Activated T-helper 9 cell treated with anti-CD3 and anti-CD28 coated beads, Interleukin-2, amount 50 U/mL, for 16 hours (primary cell): ENCODE measurements at places on chromosomes 2 and 18.

DNA sequence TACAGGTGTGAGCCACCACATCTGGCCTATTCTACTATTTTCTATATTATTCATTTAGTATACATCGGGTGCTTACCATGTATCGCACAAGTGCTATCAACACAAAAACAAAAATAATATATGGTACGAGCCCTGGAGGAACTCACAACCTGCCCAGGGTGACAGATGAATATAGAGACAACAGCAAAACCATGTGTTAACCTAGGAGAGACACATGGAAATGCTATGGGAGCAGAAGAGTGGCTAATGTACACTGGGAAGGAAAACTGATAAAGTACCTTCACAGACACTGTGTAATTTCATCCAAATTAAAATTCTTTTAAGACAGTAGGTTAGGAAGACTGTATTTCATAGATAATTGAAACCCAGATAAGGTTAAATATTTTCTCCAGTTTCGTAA lies 3.9 kb downstream of the SF3B6 start:
- DNase-seq, result no peak

DNA sequence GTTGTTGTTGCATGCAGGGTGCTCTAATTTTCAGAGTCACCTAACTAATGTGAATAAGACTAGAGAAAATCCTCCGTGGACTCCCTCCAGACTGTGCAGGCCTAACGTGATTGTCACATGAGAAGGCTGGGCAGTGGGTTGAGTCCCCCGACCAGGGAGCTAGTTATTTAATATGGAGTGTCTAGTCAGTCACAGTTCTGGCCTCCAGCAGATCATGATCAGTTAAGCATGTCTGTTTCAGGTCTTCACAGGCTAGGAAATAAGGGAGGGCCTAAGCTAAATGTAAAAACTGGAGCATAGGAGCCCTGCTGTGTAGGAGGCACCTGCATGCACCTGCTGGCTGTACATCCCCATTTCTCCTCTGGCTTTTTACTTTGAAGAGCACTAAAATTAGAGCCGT lies 86.8 kb downstream of the PRPF40A start:
- no peak for DNase-seq

DNA sequence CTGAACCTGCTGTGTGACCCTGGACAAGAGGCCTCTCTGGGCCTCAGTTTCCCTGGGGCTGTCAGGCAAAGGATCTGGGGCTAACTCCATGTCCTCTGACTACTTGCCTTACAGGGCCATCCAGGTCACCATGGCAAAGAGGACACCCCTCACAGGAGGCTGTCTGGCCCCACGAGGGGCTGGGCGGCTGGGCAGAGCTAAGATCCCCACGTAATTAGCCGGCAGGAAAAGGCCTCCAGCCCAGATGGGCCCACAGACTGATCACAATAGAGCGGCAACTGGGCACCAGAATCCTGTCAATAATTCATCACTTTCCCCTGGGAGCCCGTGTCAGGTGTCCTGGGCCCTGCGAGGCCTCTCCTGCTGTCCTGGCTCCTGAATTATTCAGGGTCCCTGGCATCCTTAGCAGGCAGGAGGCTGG lies 44.8 kb upstream of the OTOF start:
- DNase-seq, result no peak

GRCh38 chr2:85179541-85179940 lies 46.3 kb downstream of the TCF7L1 start:
- DNase-seq, result no peak

DNA sequence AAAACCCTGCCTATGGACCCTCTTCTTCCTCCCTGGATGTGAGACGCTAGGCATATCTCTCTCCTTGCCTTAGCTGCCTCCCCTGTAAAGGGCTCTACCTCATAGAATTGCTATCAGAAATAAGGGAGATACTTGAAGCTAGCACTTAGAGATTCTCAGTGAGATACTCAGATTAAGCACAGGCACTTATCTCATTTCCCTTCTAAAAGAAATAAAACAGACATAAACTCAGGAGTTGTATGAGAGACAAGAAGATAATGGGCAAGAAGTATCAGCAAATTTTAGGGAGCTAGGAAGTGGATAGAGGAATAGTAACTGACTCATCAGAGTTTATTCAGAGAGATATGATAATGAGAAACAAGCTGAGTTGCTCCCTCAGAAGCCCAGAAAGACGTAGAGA lies 131.0 kb downstream of the SP3 start:
- DNase-seq, result no peak

DNA sequence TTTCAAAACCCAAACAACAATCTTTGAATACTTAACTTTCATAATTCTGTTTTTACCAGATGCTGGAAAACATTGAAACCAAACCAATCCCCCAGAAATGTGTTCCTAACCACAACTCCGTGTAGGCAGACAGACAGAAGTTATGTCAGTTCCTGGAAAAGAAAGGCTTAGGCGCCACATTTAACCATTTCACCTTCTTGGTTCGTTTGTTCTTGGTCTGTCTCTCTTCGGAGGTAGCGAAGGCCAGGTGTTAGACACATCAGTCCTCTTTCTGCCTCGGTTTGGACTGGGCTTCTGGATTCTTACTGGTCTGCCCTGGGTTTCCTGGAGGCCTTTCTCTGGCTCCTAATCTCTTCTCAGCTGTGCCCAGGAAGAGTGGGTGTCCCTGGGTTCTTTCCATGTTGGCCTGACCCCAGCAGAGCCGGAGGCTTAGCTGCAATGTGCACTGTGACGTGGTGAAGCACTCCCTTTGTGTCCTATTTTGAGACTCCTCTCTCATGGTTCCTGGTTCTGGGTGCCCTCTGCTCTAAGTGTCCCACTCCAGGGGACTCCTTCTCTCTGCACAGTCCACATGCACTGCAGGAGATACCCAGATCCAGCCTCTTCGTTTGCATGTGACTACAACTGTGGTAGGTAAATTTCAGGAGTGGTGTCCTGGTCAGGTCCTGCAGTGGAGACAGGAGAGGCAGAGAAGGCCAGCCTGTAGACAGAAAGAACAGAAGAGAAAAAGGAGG lies 23.1 kb upstream of the RAB31 start:
- no peak for DNase-seq

DNA sequence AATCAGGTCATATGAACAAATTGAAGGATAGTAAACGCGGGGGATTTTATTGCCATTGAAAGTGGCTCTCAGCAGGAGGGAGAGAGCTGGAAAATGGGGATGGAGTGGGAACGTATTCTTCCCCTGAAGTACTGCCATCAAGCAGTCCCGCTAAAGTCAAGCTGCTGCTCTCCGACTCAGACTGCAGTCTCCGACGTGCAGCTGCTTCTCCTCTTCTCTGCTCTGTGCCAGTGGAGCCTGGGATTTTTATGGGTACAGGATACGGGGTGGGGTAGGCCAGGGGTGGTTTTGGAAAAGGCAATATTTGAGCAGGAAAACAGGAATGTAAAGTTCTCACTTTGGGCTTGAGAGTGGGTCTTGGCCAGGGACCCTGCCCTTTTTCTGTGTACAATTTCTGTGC lies 33.0 kb downstream of the KCTD18 start:
- DNase-seq, result no peak

DNA sequence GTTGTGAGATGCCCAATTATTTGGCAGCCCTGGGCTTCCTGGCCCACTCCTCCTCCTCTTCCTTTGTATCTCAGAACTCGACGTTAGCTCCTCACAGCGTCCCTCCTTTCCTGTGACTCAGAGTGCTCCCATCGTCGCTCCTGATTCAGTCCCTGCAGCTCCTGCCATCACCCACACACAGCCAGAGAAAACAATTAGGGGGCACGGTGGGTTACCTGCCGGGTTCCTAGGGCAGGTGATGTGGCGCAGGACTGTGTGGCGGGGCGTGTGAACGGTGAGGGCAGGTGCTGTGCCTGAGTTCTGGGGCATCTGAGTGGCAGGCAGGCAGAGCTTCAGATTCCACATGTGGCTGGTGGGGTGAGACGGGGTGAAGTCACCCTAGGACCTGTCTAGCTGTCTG lies 42.6 kb downstream of the GLI2 start:
- DNase-seq, result no peak

GRCh38 chr2:235293061-235293460 lies 200.8 kb upstream of the AGAP1 start:
- no peak for DNase-seq

DNA sequence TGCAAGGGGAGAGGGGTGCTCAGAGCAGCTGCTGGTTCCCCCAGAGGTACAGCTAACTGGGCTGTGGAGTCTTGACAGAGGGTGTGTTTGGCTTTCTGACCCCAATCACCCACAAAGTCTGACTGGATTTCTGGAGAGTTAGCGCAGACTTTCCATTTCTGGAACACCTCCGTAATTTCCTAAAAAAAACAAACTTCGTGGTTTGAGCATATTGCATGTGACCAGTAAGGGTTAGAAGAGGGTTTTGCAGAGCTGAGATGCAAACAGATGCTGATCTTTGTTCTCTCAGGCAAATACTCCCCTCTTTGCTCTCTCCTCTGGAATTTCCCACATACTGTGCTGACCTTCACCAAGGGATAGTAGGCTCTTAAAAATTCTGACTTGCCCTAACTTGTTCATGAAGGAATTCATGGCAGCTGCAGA lies 44.5 kb upstream of the TMEM247 start:
- DNase-seq, result no peak

- no peak for DNase-seq
Measured at GRCh38 chr2:40584432-40584831, 132.5 kb upstream of the SLC8A1 start.

DNA sequence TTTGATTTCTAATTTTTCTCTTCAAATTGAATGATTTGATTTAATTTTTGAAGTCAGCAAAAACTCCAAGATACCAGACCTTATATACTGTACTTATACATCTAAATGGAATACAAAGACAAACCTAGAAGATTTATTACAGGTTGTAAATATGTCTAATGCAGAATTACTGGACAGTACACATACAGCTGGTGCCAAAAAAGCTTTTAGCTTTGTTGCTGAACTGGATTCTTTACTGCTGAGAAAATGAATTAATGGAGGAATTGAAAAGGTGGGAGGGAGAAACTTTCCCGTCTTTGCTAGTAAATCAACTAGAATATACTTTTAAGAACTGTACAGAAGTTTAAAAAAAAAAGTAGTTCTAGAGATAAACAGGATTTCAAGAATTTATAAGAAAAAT lies 17.5 kb downstream of the C1D start:
- no peak for DNase-seq

DNA sequence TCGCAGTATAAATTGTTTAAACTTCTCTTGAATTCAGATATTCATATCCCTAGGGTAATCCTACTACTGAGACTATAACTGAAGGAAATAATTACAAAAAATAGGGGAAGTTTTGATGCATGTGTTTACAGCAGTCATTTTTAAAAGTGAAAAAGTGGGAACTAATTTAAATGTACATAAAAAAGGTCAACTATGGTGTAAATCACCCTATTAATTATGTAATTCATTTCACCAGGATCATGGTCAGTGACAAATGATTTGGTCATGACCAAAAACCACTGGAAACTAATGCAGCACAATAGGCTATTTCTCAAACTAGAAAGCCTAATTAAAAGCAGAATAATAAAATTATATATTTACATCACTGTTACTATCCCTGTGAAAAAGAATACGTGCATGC lies 5.0 kb upstream of the CNGA3 start:
- DNase-seq, result no peak

- no peak for DNase-seq
Measured at GRCh38 chr2:221346411-221346810, 225.7 kb downstream of the EPHA4 start.

DNA sequence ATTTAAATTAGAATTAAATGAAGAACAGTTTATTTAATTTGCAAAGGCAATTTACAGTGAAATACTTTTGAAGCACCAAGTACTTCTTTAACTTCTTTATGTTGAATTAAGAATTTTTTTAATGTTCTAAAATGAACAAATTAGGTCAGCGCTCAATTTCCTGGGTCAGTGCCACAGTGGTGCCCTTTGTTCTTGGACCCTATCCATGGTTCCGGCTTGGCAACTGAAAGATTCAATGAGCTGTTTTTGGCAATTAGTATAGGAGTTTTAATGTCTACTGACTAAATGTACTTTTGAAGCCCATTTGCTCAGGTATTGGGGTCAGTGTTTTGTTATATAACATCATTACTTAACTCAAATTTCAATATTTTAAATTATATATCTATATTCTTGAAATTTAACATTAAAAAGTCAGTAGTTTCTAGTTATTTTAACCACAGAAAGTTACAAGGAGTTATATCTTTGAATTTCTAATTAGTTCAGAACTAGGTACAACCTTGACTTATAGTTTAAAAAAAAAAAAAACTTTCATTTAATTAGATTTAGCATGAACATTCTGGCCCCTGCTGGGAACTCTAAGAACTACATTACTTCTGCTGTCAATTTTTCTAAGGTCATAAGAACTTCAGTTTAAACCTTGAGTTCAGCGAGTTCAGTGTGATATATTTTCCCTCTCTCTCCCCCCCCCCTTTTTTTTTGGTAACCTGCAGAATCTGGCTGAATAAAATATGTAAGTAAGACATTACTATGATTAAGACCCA lies 7.6 kb upstream of the MSTN start:
- DNase-seq, result no peak

GRCh38 chr18:5903386-5903785 lies 8.1 kb upstream of the TMEM200C start:
- DNase-seq, result no peak

- DNase-seq, result no peak
Measured at GRCh38 chr18:68480196-68480595, 234.7 kb downstream of the TMX3 start.

GRCh38 chr18:23311351-23312121 lies 141.6 kb upstream of the RIOK3 start:
- DNase-seq, result no peak

GRCh38 chr18:36031407-36031806 lies 36.0 kb downstream of the RPRD1A start:
- no peak for DNase-seq

DNA sequence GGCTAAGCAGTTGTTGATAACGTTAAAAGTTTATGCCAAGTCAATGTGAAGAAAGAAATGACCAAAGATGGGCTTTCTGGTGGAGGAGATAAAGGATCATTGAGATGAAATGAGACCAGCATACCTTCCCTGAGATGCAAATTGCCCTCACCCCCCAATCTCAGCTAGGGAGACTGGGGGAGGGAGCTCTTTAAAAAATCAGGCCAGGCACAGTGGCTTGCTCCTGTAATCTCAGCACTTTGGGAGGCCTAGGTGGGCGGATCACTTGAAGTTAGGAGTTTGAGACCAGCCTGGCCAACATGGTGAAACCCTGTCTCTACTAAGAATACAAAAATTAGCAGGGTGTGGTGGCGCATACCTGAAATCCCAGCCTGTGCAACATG lies 30.9 kb upstream of the KCMF1 start:
- DNase-seq, result no peak

DNA sequence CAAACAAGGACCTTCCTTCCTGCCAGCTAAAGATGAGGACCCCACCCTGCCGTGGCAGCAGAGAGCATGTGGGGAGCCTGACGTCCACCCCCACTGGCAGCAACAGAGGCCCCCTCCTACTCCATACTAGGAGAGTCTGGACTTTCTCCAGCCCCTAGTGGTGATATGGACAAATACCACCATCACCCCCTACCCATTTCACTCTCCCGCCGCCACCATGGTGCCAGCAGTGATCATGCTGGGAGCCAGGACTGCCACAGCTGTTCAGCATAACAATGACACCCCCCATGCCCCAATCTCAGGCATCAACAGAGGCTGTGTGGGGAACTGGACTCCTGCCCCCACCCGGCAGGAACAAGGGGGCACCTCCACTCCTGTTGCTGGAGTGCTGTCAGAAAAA lies 42.7 kb upstream of the ATP9B start:
- no peak for DNase-seq
